Type B pancreatic cell (in vitro differentiated cells): ENCODE measurements at places on chromosomes 2 and 18. TPM values are rescaled to one million over a fixed set of nuclear protein-coding genes. Genes with fewer than 3 reads are reported as not detected.

- no peak overlapping the region for H3K4me3 ChIP-seq
- no peaks in the 10 kb centered on the region for H3K4me1 ChIP-seq
- H3K27ac ChIP-seq, result no peak overlapping the region
- no peaks in the 10 kb centered on the region for H3K27me3 ChIP-seq
These were observed 85.0 kb upstream of the TACR1 start for GRCh38 chr2:75284345-75284744.

- H3K27ac ChIP-seq, result no peak overlapping the region
- H3K27me3 ChIP-seq, result peaks cover 8% of the 10 kb centered on the region
- no peak for DNase-seq
- H3K4me1 ChIP-seq, result peaks cover 9% of the 10 kb centered on the region
These were observed 61.7 kb upstream of the NCK2 start for GRCh38 chr2:105683011-105683492.

GRCh38 chr2:165239230-165239629 is at the start of gene SCN2A:
Gene SCN2A, plus strand, starts transcription at chr2:165239414. Its CDS starts 56,410 bp downstream, at chr2:165295824.
- H3K4me1 ChIP-seq, result no peaks in the 10 kb centered on the region
- no peak for DNase-seq
- H3K27ac ChIP-seq, result no peak within 1 kb of the TSS
- H3K36me3 ChIP-seq, result no peaks in the 10 kb centered on the region
- no peak within 1 kb of the TSS for H3K4me3 ChIP-seq

GRCh38 chr2:50143822-50144575 is 887.9 kb downstream of the NRXN1 start:
- peaks cover 11% of the 10 kb centered on the region for H3K4me1 ChIP-seq
- no peaks in the 10 kb centered on the region for H3K36me3 ChIP-seq
- H3K27ac ChIP-seq, result peak overlapping the region; percentile 69
- no peak for DNase-seq
- no peaks in the 10 kb centered on the region for H3K27me3 ChIP-seq

DNA sequence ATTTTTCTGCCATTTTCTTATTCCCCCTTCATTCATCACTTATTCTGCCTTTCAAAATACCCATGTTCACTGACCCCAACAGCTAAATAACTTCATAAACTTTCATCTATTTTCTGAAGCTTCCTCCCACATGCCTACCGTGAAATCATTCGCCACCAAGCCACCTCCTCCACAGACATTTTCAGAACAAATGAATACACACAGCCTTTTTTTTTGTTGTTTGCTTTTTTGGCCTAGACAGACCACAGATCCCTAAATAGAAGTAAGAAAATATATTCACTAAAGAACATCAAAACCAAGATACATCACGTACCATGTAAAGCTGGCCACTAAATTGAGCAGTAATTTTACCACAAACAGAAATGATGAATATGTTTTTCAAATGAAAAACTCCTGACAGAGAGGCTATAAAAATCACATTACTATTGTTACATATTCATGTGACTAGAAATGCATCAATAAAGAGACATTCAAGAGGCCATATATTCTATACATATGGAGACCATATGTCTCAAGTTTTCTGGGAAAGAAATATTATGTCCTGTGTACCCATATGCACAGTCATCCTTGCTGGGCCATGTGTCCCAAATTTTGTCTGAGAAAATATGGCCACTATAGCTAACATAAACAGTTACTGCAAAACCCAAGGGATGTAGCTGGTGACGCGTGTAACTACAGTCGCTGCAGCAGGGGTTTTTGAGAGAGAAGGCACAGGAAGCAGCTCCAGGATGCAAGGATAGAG is 200.3 kb downstream of the FBXO15 start:
- H3K27ac ChIP-seq, result no peak overlapping the region
- no peak overlapping the region for H3K4me3 ChIP-seq
- DNase-seq, result no peak
- H3K4me1 ChIP-seq, result peaks cover 18% of the 10 kb centered on the region
- no peaks in the 10 kb centered on the region for H3K36me3 ChIP-seq

- DNase-seq, result no peak
- no peak overlapping the region for H3K27ac ChIP-seq
- no peaks in the 10 kb centered on the region for H3K4me1 ChIP-seq
- no peak overlapping the region for H3K4me3 ChIP-seq
- peaks cover 24% of the 10 kb centered on the region for H3K27me3 ChIP-seq
These were observed 129.7 kb upstream of the CAPN13 start for GRCh38 chr2:30936977-30937376.

- H3K4me3 ChIP-seq, result no peak overlapping the region
- H3K27ac ChIP-seq, result no peak overlapping the region
- H3K27me3 ChIP-seq, result no peaks in the 10 kb centered on the region
- H3K4me1 ChIP-seq, result peaks cover 35% of the 10 kb centered on the region
These were observed 62.6 kb downstream of the SMAD7 start for GRCh38 chr18:48887905-48888772.

DNA sequence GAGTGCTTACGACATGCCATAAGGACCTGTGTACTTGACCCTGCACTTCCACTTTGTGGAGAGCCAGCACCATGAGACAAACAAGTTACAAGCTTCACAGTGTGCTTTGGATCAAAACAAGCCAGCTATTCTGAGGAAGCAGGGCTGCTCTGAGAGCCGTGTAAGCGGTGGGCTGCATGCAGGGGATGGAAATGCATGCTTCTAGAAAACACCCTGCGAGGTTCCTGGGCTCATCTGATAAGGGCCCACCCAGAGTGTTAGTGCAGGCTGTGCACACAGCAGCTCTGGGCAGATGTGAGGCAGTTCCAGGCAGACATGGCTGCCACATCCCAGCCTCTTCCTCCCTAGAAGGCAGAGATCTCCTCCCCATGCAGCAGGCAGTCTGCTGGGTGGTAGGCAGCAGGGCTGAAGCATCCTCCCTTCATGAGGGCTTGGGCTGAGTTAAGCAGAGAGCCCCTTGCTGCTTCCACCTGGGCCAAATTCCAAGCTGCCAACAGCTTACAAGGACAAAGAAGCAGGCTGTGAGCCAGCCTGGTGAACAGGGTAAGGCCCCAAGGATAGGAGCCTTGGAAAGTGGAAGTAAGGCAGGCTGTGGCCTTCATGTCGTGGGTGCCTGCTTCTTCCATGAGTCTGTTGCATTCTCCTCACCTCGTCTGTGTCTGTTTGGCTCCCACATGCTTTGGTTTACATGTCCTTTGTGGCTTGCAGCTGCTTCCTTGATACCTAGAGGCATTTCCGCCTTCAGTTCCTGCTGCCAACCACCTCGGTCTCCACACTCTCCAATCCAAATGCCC is 7.7 kb downstream of the PSD4 start:
- no peak for DNase-seq
- H3K27me3 ChIP-seq, result no peaks in the 10 kb centered on the region
- peaks cover 20% of the 10 kb centered on the region for H3K4me1 ChIP-seq
- H3K27ac ChIP-seq, result peak overlapping the region; percentile 87
- no peak overlapping the region for H3K4me3 ChIP-seq

DNA sequence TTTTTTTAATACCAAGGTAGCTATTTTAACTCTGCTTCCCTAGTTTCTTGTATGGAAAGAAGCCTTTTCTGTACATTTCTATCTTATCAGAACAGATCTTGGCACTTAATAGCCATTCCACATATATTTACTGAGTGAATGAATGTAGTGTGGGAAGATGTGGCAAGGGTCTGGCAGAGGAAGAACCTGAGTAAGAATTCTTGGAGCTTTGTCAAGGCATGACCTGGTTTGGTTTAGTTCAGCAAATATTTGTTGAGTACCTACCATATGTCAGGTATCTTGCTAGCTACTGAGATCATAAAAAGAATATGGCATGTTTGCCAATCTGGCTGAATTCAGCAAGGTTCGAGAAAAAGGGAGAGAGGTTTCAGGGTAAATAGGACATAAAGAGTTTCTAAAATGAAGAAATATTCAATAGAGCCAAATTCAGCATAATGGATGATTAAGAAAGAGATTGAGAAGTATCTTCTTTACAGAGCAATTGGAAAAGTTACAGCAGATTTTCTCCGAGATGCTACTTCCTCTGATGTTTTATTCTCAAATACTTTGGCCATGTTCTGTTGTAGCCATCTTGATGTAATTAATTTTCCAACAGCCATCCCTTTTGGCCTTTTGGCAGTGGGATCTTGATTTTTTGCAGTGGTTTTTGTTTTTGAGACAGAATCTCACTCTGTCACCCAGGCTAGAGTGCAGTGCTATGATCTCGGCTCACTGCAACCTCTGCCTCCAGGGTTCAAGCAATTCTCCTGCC is 21.7 kb upstream of the MEP1B start:
- H3K4me1 ChIP-seq, result no peaks in the 10 kb centered on the region
- no peak overlapping the region for H3K27ac ChIP-seq
- H3K36me3 ChIP-seq, result no peaks in the 10 kb centered on the region

DNA sequence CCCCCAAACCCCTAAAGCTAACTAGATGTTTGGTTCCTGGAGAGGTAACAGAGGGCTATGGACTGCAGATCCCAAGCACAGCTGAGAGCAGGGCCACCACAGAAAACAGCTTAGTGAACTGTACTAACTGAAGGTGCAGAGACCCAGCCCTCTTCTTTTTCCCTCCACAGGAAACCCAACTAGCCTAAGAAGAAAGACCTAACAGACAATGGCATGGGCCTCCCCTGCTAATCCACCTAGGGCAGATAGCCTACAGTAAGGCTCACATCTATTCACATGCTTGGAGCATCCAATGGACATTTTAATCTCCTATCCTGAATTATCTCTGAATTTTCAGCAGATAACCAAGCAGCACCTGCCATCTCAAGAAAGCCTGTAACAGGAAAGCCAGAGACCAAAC is 8.8 kb upstream of the FECH start:
- H3K36me3 ChIP-seq, result peaks cover 16% of the 10 kb centered on the region
- no peak overlapping the region for H3K27ac ChIP-seq
- H3K4me1 ChIP-seq, result no peaks in the 10 kb centered on the region
- H3K4me3 ChIP-seq, result no peak overlapping the region
- DNase-seq, result no peak

DNA sequence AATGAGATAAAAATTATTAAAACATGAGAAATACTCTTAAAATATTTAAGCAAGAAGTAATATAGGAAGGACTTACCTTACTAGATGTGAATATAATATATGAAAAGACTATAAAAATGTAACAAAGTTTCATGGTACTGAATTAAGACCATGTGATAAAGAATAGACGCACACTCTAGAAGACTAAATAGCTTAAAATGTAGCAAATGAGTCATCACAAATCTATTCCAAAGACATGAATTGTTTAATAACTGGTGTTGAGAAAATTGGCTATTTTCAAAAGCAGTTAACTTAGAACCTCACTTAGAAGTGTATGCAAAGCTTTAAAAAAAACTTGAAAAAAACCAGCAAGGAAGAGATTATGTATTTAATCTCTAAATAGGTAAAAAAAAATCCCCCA is 64.1 kb downstream of the POLE4 start:
- no peaks in the 10 kb centered on the region for H3K36me3 ChIP-seq
- no peak overlapping the region for H3K4me3 ChIP-seq
- DNase-seq, result no peak
- no peaks in the 10 kb centered on the region for H3K27me3 ChIP-seq
- no peaks in the 10 kb centered on the region for H3K4me1 ChIP-seq
- no peak overlapping the region for H3K27ac ChIP-seq

- no peak overlapping the region for H3K27ac ChIP-seq
- no peak overlapping the region for H3K4me3 ChIP-seq
- no peaks in the 10 kb centered on the region for H3K36me3 ChIP-seq
- peaks cover 4% of the 10 kb centered on the region for H3K27me3 ChIP-seq
- peaks cover 7% of the 10 kb centered on the region for H3K4me1 ChIP-seq
These were observed 226.3 kb upstream of the HDAC4 start for GRCh38 chr2:239626961-239627592.

GRCh38 chr2:230814616-230815015 is 50.1 kb upstream of the ITM2C start:
- peaks cover 14% of the 10 kb centered on the region for H3K36me3 ChIP-seq
- H3K4me3 ChIP-seq, result no peak overlapping the region
- no peaks in the 10 kb centered on the region for H3K27me3 ChIP-seq
- DNase-seq, result no peak
- no peaks in the 10 kb centered on the region for H3K4me1 ChIP-seq
- H3K27ac ChIP-seq, result no peak overlapping the region

DNA sequence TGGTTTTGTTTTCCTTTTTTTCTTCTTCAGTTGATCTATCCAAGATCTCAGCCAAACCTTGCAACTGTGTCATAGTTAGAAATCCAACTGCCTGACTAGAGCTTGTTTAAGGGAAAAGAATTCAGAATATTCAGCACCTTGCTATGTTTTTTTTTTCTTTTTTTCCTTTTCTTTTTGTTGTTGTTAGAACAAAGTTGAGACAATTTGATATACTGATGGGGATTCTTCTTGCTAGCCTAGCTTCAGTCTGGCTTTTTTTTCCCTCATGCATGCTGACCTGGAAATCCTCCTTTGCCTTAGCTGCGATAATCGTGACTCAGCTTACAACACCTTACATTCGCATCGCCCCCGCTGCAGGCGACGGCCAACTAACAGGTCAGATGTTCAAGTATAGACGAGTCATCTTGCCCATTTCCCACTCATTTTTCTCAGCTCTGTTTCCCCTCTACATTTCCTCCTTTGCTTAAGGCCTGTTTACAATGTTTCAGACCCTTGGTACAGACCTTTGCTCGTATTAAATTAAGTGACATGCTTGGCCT is 487.2 kb upstream of the RAB12 start:
- H3K27ac ChIP-seq, result no peak overlapping the region
- no peak for DNase-seq
- H3K4me1 ChIP-seq, result peaks cover 15% of the 10 kb centered on the region
- H3K27me3 ChIP-seq, result no peaks in the 10 kb centered on the region
- no peaks in the 10 kb centered on the region for H3K36me3 ChIP-seq

GRCh38 chr2:191302459-191303139 is 57.4 kb downstream of the MYO1B start:
- H3K36me3 ChIP-seq, result peaks cover 28% of the 10 kb centered on the region
- H3K4me3 ChIP-seq, result no peak overlapping the region
- H3K27me3 ChIP-seq, result no peaks in the 10 kb centered on the region
- DNase-seq, result no peak

DNA sequence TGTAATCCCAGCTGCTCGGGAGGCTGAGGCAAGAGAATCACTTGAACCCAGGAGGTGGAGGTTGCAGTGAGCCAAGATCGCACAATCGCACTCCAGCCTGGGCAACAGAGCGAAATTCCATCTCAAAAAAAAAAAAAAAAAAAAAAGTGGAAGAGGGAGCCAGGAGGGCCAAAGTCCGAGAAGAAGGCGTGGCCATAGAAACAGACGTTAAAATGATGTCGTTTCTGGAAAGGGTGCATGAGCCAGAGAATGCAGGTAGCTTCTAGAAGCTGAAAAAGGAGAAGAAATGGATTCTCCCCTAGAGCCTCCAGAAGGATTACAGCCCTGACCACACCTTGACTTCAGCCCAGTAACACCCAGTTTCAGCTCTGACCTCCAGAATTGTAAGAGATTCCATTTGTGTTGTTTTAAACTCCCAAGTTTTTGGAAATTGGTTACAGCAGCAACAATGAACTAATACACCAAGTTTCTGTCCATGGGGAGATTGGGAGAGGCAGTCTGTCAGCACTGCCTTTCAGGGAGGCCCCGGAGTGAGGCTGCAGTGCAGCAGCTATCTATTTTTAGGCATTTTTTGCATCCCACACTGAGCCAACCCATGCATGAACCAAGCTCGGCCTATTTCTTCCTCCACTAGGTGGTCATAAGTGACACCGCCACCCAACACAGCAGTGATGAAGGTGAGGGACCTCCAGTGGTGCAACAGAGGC is 14.2 kb upstream of the TRAF3IP1 start:
- H3K4me3 ChIP-seq, result no peak overlapping the region
- no peak overlapping the region for H3K27ac ChIP-seq
- DNase-seq, result no peak

Gene SLC23A3
- 5.5 and 6.1 TPM in 2 replicates for total RNA-seq

Gene CYTIP
- total RNA-seq, result 0.40 and 0.51 TPM in 2 replicates

Gene UGT1A3
- 0.19 TPM in 1 of 2 replicates, not detected in the other for total RNA-seq

Gene PLCL1
- total RNA-seq, result 2.0 and 4.4 TPM in 2 replicates
